Stimulated activated CD8-positive, alpha-beta memory T cell treated with anti-CD3 and anti-CD28 coated beads, Interleukin-4, amount 100 ng/mL, for 1 hour (primary cell): ENCODE measurements at places on chromosomes 3 and 15.

DNA sequence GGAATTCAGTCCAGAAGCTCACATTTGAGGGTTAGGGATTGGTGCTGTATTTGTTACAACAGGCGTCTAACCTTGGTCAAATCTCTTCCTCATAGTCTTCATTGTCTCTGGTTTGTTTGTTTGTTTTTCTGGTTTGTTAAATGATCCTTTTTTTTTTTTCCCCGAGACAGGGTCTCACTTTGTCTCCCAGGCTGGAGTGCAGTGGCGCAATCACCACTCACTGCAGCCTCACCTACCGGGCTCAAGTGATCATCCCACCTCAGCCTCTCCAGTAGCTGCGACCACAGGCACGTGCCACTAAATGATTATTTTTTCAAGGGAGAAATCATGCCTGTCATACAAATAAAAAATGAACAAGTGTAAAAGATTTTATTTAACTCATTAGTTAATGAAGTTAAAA, 14.3 kb upstream of the ADPGK start:
- DNase-seq: no peak

- DNase-seq: no peak
These were observed 405.5 kb upstream of the CNTN4 start for GRCh38 chr3:1693145-1693544.

DNA sequence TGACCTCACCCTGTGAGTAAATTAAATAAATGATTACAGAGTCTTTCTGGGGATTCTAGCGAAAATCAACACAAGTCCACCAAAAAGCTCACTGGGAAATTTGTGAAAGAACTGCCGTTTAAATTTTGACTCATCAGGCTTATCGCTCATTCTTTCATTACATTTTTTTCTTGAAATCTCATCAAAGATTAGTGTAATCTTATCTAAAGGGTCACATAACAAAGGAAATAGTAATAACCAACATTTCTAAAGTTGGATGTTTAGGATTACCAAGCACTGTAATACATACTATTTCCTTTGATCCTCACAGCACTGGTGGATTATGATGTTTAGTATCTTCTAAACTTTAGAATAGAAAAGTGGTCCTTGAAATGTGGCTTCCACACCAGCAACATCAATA, 111.1 kb upstream of the CBLB start:
- DNase-seq: no peak

- DNase-seq: no peak
These were observed 108.6 kb upstream of the DLG1 start for GRCh38 chr3:197407053-197407452.

- DNase-seq: no peak
These were observed 41.9 kb upstream of the DYNC1LI1 start for GRCh38 chr3:32612547-32612946.
